ENCODE measurements at places on chromosomes 12 and 14.
A peak's percentile ranks its signal among the peaks of the same experiment; 100 is the strongest.

- DNase-seq: no peak
Observed at GRCh38 chr12:32559434-32559833, 119.7 kb upstream of the DNM1L start.

DNA sequence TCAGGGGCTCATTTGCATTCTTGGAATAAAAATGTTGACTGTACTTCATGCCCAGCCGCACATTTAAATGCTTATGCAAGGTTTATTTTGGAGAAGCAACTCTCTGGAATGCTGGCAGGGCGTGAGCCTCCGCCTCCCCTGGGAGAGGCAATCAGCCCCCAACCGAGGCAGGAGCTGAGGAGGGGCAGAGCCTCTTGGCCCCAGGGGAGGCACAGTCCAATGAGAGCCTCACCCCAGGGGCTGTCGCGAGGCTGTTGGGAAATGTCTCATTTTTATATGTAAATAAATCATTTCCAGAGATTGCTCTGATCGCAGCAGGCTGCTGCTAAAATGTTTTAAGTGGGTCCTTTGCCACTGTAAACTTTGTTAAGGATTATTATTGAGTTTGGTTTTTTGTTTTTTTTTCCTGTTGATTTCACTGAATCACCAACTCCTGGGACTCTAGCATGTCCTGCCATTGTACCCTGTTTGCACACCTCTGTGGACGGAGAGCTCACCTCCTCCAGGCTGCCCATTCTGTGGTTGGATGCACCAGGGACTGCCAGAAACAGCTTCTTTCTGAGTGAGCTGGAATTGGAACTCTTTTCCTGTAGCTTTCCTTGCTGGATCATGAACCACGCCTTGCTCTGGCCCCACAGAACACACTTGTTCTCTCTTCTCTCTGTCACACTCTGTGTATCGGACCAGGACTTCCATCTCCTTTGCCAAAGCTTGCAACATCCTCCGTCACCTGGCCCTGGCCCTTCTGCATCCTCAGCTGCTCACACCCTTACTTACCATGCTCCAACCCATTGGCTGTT, 46.9 kb upstream of the FAM181A start:
- no peak for DNase-seq

DNA sequence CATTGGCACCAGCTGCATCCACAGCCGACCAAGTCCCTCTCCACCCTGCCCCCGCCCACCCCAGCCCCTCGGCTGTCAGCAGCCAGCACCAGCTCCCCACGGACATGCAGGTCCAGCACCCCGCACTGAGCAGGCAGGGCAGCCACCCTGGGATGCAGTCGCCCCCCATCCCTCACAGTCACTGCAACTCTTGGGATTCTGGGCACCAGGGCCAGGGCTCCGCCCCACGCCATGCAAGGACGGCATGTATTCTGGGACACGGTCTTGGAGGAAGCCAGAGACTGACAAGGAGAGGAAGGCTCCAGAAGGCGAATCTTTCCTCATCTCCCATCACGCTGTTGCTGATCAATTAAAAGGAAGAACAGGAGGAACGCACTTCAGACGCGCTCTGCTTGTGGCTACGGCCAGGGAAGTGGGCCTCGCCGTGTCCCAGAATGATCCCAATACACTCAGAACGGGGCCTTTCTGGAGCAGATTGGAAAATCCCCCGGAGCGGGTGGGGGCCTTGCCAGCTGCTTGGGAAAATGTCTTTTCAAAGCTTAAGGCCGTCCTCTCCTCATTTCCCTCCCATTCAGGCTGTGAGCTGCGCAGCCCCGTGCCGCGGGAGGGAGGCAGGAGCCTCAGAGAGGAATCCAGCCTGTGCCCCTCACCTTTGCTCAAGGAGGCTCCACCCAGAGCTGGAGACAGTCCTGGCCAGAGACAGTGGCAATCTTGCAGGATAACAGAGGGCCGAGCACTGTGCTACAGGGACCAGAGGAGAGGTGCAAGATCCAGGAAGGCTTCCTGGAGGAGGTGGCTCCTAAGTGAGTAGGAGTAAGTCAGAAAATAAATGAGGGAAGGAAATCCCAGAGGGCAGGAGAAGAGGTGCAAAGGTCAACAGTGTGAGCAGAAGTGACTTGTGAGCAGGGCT, 54.1 kb upstream of the DIO3 start:
- DNase-seq: no peak

- DNase-seq: peak; percentile 46
Observed at GRCh38 chr14:86057018-86057667, 527.2 kb downstream of the FLRT2 start.

DNA sequence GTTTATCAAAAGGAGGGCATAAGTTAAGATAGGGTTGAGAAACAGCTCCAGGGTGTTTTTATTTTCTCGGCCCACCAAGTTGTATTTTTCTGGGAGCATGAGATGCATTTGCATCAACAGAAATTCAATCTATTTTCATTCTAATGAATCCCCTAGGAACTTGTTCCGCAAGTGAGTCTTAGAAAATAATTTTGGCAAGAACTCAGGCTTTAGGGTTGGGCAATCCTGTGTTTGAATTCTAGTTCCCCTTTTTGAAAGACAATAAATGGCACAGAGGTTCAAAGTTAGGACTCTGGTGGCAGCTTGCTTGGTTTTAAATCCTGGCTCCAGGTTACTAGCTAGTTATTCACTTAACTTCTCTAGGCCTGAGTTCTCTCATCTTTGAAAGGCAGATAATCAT, 23.7 kb downstream of the SLC5A8 start:
- DNase-seq: no peak

GRCh38 chr12:131171029-131171428, 217.3 kb downstream of the ADGRD1 start:
- DNase-seq: no peak

DNA sequence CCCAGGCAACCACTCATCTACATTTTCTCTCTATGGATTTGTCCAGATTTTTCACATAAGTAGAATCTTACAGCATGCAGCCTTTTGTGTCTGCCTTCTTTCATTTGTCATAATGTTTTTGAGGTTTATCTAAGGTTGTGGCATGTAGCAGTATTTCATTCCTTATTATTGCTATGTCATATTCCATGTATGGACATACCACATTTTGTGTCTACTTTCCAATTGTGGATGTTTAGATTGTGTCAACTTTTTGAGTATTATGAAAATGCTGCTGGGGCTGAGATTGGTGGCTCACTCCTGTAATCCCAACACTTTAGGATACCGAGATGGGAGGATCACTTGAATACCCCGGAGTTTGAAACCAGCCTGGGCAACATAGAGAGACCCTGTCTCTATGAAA, 3.2 kb upstream of the ATXN2 start:
- DNase-seq: no peak

- no peak for DNase-seq
Observed at GRCh38 chr12:29519585-29520182, 22.2 kb upstream of the OVCH1 start.

GRCh38 chr12:64609536-64610078, 688 bp upstream of the RASSF3 start:
- no peak for DNase-seq

- no peak for DNase-seq
Observed at GRCh38 chr14:104676694-104677511, 12.5 kb upstream of the INF2 start.

- DNase-seq: no peak
Observed at GRCh38 chr14:38549564-38549963, 293.7 kb upstream of the CLEC14A start.

DNA sequence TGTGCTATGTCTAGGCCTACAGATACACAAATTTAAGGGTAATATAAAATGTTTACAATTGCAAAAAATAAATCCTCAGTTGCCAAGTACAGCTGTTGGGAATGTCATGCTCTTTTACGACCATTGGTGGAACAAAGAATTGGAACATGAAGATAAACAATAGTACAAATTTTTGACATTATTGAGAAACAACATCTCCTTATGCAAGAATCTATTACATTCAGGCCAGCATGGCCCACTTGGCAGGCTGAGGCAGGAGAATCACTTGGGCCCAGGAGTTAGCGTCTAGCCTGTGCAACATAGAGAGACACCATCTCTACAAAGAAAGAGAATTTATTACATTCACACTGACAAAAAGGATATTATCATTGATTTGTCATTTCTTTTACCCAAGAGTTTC, 135.9 kb upstream of the NTF3 start:
- no peak for DNase-seq

Measured in head of caudate nucleus (tissue), 42 donors.